Activated CD4-positive, alpha-beta T cell treated with anti-CD3 and anti-CD28 coated beads, Interleukin-2, amount 50 U/mL, for 16 hours (primary cell): ENCODE measurements at places on chromosomes 4 and X.
A peak's percentile ranks its signal among the peaks of the same experiment; 100 is the strongest.

- DNase-seq, result no peak
Observed at GRCh38 chrX:18917831-18918230, 66.1 kb downstream of the PHKA2 start.

- no peak for DNase-seq
Observed at GRCh38 chrX:10620121-10620699, at the start of gene MID1. Gene MID1, minus strand, starts transcription at chrX:10620585. Its CDS starts 53,038 bp downstream, at chrX:10567547.

- DNase-seq, result no peak
Observed at GRCh38 chr4:23973308-23973855, 83.5 kb upstream of the PPARGC1A start.

- no peak for DNase-seq
Observed at GRCh38 chrX:22603060-22603459, 330.3 kb downstream of the CBLL2 start.

DNA sequence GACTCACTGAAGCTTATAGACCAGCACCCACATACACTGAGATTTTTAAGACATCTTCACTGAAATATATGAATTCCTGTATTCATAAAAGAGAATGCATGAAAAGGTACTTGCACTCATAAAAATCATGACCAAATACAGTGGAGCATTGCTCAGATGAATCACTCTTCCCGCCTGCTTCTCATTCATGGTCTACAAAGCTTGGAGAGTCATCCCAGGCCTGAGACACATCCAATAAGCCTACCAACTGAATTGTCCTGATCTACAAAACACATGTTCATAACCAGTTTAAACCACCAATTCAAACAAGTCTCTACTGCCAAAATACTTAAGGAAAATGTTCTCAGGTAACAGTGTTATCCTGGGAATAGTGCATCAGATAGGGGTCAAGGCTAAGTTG is 38.1 kb downstream of the PROM1 start:
- DNase-seq, result no peak

- DNase-seq, result no peak
Observed at GRCh38 chr4:180101348-180102083, 2141.7 kb upstream of the TENM3 start.

- no peak for DNase-seq
Observed at GRCh38 chr4:123616951-123617461, 220.4 kb downstream of the SPRY1 start.

DNA sequence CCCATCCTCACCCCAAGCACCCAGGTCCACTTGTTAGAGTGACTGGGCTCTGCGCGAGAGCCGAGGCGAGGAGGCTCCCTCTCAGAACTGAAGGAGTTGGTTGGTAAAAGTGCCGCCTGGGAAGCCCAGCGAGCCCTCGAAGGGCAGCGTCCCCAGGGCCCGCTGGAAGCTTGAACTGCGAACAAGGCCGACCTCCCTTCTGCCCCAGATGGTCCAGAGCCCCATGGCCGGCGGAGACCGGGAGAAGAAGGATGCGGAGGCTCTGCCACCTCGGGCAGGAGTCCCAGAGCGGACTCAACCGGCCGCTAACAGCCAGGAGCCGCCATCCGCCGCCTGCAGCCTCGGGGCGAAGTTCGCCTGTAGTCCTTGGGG is 116.3 kb upstream of the TEX13C start:
- no peak for DNase-seq

DNA sequence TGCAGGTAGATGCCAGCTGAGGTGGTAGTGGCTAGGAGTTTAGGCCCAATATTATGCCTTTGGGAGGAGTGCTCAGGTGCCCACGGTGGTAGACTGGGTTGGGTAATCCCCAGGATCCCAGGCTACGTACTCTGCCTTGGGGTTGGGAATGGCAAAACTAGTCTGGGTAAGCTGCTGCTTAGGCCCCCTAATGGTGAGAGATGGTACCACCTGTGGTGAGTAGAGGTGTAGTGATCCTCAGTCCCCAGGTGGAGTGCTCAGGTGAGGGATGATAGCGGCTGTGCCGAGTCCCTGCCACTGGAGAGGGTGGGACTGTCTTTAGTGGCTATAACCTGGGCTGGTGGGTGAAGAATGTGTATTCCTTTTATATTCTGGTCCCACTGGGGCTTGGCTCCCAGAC is 75.2 kb downstream of the IL1RAPL2 start:
- peak; percentile 4 for DNase-seq

DNA sequence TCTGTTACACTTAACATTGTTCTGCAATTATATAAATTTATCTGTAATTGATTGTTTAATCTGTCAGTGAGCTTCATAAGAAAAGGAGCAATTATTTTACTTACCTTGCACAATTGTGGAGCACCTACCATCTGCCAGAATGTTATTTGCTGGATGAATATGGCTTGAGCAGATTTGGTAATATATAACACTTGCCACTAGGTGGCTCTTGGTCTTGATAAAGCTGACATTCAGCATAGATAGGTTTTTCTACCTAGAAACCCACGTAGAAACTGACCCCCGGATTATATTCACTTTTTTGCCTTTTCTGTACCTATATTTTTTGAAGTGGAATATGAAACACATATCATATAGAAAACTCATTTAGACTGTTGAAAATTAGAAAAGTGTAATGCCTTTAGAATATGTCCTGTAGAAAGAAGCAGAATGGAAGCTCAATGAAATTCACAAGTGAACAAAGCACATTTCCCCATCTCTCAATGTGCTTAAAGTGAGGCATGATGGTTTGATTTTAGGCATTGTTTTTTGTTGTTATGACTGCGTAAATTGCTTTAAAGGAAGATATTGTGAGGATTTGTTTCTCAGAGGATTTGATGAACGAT is 9.5 kb downstream of the RBPJ start:
- peak; percentile 68 for DNase-seq

- DNase-seq, result no peak
Observed at GRCh38 chr4:137923494-137923893, 318.7 kb downstream of the SLC7A11 start.

GRCh38 chrX:130887376-130887775 is 15.6 kb downstream of the ENOX2 start:
- DNase-seq, result no peak

GRCh38 chr4:86896596-86896995 is 4.4 kb upstream of the C4orf36 start:
- DNase-seq, result no peak

DNA sequence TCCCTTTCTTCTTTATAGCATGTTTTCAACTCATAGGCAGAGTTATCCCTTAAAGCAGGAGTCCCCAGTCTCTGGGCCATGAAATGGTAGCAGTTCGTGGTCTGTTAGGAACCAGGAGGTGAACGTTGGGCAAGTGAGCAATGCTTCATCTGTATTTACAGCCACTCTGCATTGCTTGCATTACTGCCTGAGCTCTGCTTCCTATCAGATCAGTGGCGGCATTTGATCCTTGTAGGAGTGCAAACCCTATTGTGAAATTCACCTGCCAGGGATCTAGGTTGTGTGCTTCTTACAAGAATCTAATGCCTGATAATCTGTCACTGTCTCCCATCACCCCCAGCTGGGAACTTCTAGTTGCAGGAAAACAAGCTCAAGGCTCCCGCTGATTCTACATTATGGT is 39.8 kb downstream of the DTHD1 start:
- no peak for DNase-seq

GRCh38 chrX:2451501-2452316 is 49.1 kb downstream of the DHRSX start:
- DNase-seq, result no peak

DNA sequence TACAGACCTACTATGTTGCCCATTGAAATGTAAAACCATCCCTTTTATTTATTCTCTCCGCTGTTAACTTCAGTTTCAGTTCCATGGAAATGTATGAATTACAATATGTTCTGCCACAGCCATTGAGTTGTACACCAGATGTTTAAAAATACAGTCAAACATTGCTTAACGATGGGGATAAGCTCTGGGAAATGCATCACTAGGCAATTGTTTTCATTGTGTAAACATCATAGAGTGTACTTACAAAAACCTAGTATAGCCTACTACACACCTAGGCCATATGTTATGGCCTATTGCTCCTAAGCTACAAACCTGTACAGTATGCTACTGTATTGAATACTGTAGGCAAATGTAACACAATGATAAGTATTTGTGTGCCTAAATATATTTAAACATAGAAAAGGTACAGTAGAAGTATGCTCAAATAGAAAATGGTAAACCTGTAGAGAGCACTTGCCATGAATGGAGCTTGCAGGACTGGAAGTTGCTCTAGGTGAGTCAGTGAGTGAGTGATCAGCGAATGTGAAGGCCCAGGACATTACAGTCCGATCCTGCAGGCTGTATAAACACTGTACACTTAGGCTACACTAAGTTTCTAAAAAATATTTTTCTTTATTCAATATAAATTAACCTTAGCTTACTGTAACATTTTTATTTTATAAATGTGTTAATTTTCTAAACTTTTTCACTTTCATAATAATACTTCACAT is 2.7 kb upstream of the PF4V1 start:
- no peak for DNase-seq

DNA sequence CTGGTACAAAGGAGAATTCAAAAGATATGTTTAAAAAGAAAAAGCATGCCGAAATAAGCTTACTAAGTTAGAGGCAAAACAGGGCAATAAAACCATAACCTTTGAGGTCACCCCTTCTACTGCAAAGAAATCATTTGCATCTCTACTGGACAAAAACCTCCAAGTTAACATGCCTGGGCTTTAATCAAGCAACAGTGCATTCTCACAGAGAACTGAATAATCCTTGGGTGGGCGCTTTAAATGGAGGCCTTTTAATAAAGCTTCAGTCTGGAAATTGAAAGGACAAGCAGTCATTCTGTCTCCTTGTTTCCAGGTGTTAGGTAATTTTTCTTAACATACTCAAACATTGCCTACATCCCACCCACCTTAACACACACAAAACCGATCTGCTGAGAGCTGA is 34.6 kb upstream of the SMS start:
- DNase-seq, result no peak

DNA sequence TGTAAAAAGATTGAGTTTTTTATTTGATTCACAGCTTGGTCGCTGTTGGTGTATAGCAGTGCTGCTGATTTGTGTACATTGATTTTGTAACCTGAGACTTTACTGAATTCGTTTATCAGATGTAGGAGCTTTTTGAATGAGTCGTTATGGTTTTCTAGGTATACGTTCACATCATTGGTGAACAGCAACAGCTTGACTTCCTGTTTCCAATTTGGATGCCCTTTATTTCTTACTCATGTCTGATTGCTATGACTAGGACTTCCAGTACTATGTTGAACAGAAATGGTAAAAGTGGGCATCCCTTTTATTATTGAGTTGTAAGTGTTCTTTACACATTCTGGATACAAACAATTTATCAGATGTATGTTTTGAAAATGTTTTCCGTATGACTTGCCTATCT is 76.0 kb downstream of the ADGRG4 start:
- DNase-seq, result peak; percentile 50

- no peak for DNase-seq
Observed at GRCh38 chr4:23023121-23023520, 330.4 kb downstream of the GBA3 start.

DNA sequence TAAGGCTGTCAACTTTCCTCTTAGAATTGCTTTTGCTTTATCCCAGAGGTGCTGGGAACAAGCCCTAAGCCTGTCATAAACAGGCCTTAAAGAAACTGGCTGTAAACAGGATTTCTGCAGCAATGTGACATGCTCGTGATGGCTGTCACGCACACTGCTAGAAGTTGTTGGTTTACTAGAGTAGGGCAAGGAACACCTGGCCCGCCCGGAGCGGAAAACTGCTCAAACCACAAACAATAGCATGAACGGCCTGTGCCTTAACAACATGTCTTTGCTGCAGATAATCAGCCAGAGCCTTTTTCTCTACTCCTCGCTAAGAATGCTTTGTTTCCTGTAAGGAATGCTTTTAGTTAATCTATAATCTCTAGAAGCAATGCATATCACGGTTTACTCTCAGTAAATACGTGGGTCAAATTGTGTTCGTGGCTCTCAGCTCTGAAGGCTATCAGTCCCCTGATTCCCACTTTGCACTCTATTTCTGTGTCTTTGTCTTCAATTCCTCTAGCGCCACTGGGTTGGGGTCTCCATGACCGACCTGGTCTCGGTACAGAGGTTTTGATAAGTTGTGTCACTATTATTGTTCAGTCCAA is 318.3 kb downstream of the GLUD2 start:
- DNase-seq, result no peak

DNA sequence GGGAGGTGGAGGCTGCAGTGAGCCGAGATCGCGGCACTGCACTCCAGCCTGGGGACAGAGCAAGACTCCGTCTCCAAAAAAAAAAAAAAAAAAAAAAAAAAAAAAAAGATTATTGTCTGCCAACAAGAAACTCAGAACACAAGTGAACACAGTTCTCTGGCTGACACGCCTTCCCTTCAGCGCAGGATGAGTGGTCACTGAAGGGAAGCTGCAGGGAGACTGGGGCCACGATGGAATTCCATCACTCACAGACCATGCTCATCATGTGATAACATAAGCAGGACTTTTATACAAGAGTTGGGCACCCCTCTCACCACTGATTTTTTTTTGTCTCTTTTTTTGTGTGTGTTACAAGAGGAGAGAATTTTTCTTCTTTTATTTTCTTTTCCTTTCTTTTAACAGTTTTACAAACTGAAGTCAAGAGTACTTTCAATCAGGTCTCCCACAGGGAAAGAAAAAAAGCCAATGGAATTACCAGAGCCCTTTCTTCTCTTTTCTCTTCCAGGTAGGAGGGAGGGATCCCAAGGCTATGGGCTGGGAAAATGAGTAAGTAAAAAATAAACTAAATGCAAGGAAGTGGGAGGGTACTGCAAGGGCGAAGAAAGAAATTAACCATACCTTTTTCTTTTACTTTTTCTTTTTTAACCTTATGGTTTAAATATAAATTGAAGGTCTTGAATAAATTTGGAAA is 435.6 kb downstream of the GPM6A start:
- DNase-seq, result no peak

DNA sequence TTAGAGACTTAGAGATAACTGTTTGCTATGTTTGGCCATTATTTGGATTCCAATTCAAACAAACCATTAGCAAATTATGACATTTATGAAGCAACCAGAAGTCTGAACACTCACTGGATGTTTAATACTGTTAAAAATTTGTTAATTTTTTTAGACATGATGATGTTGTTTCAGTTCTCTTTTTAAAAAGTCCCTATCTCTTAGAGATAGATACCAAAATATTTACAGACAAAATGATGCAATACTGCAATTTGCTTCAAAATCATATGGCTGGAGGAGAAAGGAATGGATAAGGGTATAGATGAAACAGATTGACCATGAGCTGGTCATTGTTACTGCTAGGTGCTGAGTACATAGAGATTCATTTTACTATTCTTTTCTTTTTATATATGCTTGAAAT is 534.6 kb downstream of the BCOR start:
- DNase-seq, result no peak

GRCh38 chr4:2402048-2402842 is 16.2 kb downstream of the ZFYVE28 start:
- DNase-seq, result peak; percentile 31

GRCh38 chrX:19063030-19063429 is 59.2 kb downstream of the ADGRG2 start:
- DNase-seq, result no peak
